ENCODE measurements at places on chromosomes 7 and 10.

DNA sequence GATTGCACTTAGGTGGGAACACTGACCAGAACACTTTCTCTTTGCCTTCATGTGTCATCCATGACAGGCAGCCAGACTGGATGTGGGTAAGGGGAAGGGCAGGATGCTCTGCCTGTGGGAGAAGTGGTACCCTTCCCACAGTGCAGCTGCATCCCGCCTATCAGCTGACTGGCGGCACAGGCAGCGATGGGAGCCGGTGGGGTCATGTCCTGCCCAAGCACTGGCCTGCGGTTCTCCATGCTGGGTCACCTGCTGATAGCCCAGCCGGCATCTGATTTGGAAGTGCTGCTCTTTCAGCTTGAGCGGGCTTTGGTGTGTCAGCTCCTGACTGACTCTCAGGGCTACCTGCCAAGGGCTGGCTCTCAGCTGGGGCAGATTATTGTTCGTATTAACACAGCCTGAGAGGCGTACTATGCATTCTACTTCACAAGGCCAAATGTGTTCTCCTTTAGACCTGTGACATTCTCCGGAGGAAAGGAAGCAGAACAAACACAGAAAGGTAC is 105.2 kb upstream of the PDLIM1 start:
- no peak for DNase-seq

DNA sequence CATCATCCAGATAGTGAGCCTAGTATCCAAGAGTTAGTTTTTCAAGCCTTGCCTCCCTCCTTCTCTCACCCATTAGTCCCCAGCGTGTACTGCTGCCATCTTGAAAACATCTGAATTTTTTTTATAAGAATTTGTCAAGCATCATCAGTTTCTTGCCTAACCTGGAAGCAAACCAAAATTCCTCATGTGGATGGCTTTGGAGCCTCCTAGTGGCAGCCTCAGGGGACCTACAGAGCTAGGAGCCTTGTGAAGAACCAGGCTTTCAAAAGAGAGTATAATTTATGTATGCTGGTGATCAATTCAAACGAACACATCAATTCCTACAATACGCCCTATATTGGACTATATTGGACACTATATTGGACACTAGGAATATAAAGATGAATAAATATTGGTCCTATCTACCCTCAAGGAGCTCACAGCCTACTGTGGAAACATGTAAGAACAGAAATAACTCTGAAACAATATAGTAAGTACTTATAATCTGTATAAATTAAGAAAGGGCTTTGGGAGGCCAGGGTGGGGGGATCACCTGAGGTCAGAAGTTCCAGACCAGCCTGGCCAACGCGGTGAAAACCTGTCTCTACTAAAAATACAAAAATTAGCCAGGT is 63.4 kb downstream of the HPSE2 start:
- peak; percentile 66 for DNase-seq

DNA sequence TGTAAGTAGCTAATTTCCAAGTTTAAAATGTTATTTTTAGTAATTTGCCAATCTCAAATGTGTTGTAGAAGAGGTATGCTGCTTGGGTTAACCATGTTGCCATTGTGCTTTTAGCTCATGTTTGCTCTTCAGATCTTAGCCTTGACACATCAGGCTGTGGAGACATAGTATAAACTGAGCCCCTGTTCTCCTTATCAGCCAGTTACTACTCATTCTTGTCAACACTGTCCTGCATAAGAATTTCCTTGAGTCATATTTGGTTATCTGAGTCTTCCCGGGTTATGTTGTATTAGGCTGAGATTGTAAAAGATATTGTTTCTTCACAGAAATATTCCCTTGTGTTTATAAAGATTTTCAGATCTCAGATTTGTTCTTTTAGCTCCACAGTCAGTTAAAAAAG is 4.1 kb downstream of the SSBP1 start:
- no peak for DNase-seq

DNA sequence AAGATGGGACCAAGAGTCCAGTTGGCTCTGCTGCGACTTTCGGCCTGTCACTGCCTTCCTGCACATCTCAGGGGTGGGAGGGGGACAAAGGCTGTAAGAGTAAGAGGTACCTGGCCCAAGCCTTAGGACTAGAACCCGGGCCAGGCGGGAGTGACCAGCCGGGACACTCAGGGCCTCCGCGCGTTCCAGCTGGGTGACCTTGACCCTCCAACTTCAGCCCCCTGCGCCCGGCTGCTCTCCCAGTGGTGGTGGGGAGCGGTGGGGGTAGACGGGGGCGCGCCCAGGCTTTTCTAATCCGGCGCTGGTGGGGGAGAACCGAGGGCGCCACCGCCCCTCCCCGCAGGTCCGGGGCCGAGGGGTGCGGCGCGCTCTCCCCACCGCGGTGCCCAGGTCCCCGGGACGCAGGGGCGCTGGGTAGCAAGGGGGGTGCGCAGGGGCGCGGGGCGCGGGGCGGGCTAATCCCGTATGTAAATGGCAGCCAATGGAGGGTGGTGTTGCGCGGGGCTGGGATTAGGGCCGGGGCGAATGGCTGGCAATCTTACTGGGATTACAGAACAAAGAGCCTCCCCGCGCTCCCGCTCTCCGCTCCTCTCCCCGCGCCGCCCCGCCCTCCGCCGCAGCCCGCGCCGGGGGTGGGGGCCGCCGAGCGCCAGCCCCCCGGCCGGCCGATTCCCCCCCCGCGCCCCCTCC is at the start of gene GTF2IRD1:
Gene GTF2IRD1, plus strand, starts transcription at position 585 of the 690 bp plus-strand sequence. CDS start 54,175 bp downstream, outside the sequence.
- no peak for DNase-seq

DNA sequence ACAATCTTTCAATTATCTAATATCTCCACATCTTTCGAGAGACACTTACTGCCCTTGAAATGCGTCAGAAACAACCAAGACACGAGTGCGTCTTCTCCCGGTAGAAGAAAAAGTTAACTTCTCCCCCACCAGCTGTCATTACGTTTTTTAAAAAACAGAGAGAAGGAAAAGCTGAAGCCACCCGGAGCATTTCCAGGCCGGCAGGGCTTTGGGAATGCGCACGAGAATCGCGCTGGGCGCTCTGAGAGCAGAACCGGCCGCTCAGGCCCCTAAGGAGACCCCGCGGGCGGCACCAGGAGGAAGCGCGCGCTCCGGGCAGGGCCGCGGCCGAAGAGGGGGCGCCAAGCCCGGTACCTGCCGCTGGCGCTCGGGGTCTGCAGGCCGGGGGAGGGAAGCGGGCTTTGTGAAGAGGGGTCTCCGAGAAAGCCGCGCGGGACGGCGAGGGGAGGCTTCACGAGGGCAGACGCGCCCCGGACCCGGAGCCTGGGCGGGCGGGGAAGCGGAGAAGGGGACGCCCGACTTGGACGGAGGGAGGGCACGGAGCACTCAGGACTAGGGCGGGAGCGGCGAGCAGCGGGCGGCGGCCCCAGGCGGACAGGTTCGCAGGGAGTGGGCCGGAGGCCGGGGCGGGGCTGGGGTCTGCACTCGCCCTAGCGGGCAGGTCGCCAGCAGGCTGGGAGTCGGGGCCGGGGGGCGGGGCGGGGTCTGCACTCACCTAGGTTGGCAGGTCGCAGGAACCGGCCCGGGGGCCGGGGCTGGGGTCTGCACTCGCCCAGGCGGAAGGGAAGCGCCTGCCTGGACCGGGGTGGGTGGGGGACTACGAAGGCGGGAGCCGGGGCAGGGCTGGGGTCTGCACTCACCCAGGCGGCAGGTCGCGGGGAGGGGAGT is 932 bp downstream of the ESYT2 start:
- no peak for DNase-seq

All from NCI-H526 (cell line).